ENCODE measurements at places on chromosomes 5 and 9.

DNA sequence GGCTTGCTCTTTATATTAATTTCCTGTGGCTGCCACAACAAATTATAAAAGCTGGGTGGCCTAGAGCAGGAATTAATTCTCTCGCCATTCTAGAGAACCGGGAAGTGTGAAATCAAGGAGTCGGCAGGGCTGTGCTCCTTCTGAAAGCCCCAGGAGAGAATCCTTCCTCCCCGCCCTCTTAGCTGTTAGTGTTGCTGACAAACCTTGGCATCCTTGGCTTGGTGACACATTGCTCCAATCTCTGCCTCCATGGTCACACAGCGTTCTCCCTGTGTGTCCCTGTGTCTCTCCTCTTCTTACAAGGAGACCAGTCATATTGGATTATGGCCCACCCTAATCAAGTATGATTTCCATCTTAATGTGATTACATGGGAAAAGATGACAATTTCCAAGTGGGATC, 55.9 kb upstream of the NEURL1B start:
- DNase-seq = no peak

GRCh38 chr5:88951457-88951856, 68.5 kb upstream of the MEF2C start:
- DNase-seq = no peak

GRCh38 chr5:169354921-169355320, 54.0 kb upstream of the SLIT3 start:
- no peak for DNase-seq

GRCh38 chr5:59259237-59259636, 634.3 kb downstream of the PDE4D start:
- DNase-seq = no peak

GRCh38 chr9:112094948-112095681, 80.0 kb downstream of the SUSD1 start:
- no peak for DNase-seq

GRCh38 chr5:54692631-54693030, 175.1 kb downstream of the SNX18 start:
- no peak for DNase-seq
